ENCODE measurements at places on chromosomes 12 and 14.

GRCh38 chr14:58637040-58637390 lies 747 bp upstream of the DACT1 start:
- peak overlapping the region; percentile 79 for H3K4me3 ChIP-seq
- peak overlapping the region; percentile 53 for H3K27ac ChIP-seq
- peak; percentile 63 for DNase-seq
- H3K4me1 ChIP-seq = peaks cover 33% of the 10 kb centered on the region

DNA sequence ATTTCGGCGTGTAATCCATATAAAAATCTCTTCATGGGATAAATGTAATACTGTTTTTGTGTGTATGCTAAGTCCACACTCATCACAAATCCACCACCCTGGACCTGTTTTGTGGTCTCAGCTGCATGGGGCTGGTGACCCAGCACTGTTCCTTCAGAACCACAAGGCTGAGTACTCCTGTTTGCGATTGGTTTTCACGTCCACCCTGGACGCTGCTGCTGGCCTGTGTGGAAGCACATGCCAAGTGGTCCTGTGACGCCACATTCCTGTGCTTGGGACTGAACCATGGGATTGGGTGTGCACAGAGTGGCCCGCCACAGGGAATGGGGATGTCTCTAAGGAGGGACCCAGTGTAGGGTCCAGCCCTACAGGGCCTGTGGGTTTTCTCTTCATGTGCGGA lies 4.3 kb downstream of the PUS1 start:
- peaks cover 42% of the 10 kb centered on the region for H3K36me3 ChIP-seq
- H3K4me3 ChIP-seq = no peak overlapping the region
- H3K4me1 ChIP-seq = peaks cover 16% of the 10 kb centered on the region
- H3K27me3 ChIP-seq = no peaks in the 10 kb centered on the region
- H3K27ac ChIP-seq = no peak overlapping the region
- DNase-seq = no peak

GRCh38 chr12:113019025-113019424 lies 37.5 kb upstream of the DTX1 start:
- no peaks in the 10 kb centered on the region for H3K36me3 ChIP-seq
- H3K27ac ChIP-seq = no peak overlapping the region
- no peak for DNase-seq
- peaks cover 8% of the 10 kb centered on the region for H3K4me1 ChIP-seq

DNA sequence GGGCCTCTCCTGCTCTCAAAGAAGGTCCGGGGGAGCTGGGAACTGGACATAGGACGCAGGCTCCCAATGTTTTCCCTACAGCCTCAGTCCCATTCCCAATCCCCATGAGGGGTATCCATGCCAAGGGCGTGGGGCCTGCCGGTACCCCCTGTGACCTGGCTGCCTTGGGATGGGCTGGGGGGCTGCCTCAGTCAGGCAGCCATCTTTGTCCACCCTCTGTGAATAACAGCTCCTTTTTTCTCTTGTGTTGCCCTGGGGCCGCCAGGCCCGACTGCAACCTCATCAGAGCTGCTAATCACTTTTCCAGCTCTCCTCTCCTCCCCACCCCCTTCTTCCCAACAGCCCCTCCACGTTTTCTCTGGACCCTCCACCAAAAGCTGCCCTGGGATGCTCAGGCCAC lies 11.2 kb downstream of the FIGNL2 start:
- no peak overlapping the region for H3K4me3 ChIP-seq
- H3K27ac ChIP-seq = no peak overlapping the region
- H3K27me3 ChIP-seq = peaks cover 40% of the 10 kb centered on the region
- H3K36me3 ChIP-seq = no peaks in the 10 kb centered on the region
- no peak for DNase-seq

DNA sequence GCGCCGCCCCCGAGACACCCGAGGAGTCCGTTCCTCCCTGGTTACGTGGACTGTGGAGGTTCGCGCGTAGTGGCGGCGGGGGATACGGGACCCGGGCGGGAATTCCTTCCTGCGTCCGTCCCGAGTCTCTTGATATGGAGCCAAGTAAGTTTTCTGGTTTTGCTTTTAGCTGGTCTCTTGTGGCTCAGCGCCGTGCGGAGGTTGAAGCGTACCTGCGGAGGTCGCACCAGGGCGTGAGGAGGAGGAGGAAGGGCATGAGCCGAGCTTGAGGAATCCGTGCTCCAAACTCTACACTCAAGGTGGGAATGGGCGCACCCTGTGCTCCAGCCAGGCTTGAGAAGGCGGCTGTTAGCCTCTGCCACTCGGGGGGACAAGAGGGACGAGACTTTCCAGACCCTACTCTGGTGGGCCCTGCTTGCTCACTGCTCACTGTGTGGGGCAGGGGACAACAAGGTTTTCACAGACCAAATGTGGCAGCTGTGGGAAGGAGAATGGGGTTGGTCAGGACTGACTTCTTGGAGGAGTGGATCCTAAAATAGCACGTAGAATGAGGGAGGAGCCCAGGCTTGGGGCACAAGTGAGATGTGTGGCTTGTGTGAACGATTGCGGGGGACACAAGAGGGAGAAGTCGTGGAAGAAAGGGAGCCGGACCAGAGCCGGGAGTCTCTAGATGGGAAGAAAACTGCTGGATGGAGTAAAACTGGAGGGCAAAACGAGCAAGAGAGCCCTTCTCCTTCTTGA lies 577 bp downstream of the ATG101 start:
- H3K27ac ChIP-seq = peak overlapping the region; percentile 98
- peaks cover 47% of the 10 kb centered on the region for H3K4me1 ChIP-seq
- H3K27me3 ChIP-seq = no peaks in the 10 kb centered on the region
- no peak for DNase-seq

- no peak overlapping the region for H3K4me3 ChIP-seq
- no peaks in the 10 kb centered on the region for H3K27me3 ChIP-seq
- no peak overlapping the region for H3K27ac ChIP-seq
- no peaks in the 10 kb centered on the region for H3K36me3 ChIP-seq
- H3K4me1 ChIP-seq = peaks cover 21% of the 10 kb centered on the region
- peak; percentile 27 for DNase-seq
These were observed 61.3 kb downstream of the ARF6 start for GRCh38 chr14:49954171-49954631.

DNA sequence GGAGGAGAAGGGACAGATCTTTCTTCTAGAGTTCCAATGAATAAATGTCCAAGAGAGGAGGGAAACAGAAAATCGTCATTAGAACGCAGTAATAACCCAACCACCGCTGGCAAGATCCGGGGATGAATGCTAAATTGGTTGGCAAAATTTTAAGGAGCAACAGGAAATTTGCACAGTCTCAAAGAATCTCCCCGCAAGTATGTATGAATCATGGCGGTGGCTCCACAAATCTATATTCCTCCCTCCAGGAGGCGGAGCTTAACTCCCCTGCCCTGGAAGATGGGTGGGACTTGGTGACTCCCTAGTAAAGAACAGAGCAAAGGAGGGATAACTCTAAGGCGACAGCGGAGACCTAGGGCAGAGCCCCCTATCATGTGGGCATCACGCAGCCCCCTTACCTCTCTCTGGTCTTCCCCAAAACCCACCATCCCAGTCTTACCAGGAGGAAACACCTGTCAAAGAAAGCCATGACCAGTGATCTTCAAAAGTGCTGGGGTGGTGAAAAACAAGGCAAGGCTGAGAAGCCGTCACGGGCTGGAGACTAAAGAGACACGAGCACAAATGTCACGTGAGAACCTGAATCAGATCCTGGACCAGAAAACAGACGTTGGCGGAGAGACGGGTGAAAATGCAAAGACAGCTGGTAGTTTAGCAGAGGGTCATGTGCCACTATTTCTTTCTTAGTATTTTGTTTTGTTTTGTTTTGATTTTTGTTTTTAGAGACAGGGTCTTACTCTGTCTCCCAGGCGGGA lies 125.8 kb downstream of the NCOR2 start:
- no peak overlapping the region for H3K27ac ChIP-seq
- DNase-seq = no peak
- H3K27me3 ChIP-seq = no peaks in the 10 kb centered on the region
- H3K4me3 ChIP-seq = no peak overlapping the region

- H3K27ac ChIP-seq = no peak overlapping the region
- no peak overlapping the region for H3K4me3 ChIP-seq
- DNase-seq = no peak
- H3K4me1 ChIP-seq = no peaks in the 10 kb centered on the region
- peaks cover 14% of the 10 kb centered on the region for H3K36me3 ChIP-seq
These were observed 16.7 kb downstream of the PRH1 start for GRCh38 chr12:10867381-10867780.

- H3K27me3 ChIP-seq = peaks cover 5% of the 10 kb centered on the region
- no peaks in the 10 kb centered on the region for H3K36me3 ChIP-seq
- H3K4me3 ChIP-seq = peak overlapping the region; percentile 55
- H3K27ac ChIP-seq = peak overlapping the region; percentile 90
- H3K4me1 ChIP-seq = peaks cover 42% of the 10 kb centered on the region
- DNase-seq = peak; percentile 47
These were observed 108.7 kb downstream of the BCAT1 start for GRCh38 chr12:24840046-24840800.

DNA sequence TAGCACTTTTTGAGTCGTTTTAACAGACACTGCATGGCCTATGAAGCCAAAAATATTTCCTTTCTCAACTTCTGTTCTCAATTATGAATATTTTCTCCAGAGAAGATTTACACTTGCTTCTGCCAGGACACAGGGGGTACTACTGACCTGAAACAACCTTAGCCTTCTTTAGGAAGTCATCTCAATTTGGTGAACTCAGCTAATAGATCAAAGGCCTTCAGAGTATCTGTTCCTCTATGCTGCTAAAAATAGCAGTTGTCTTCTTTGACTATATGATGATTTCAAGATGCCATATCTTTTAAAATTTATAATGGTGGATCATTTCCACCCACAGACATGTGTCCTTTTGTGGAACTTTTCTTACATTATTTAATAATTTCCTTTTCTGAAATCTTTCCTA lies 14.0 kb upstream of the NDUFA12 start:
- no peaks in the 10 kb centered on the region for H3K27me3 ChIP-seq
- H3K4me1 ChIP-seq = no peaks in the 10 kb centered on the region
- H3K4me3 ChIP-seq = no peak overlapping the region

DNA sequence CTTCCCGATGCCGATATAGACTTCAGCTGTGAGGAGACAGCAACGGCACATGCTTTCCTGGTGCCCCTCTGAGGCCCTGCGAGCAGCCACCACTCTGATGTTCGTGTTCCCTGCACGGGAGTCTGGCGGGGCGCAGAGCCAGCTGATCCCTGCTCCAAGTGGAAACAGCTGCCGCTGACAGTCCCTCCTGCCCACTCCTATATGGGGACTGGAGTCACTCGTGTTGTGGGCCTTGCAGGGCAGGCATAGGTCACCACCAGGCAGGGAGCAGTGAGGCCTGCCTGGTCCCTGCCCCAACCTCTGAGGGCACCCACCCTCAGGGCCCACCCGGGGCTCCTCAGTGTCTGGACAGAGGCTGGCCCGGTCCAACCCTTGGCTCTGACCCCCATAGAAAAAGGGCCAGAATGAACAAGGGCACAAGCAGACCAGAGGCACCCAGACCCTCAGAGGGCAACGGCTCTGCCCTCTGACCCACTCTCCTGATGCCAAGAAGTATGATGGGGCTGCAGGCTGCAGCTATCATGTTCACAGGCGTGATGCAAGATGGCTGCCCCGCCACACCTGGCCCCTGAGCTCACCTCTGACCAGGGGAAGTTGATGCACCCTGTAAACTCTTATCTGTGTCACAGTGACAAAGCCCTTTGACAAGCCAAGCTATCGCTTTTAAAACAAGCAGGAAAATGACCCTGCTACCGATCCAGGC lies 181.6 kb downstream of the CALM1 start:
- H3K27me3 ChIP-seq = no peaks in the 10 kb centered on the region
- H3K27ac ChIP-seq = no peak overlapping the region
- no peak for DNase-seq
- no peaks in the 10 kb centered on the region for H3K4me1 ChIP-seq
- no peak overlapping the region for H3K4me3 ChIP-seq
- H3K36me3 ChIP-seq = no peaks in the 10 kb centered on the region

- H3K36me3 ChIP-seq = no peaks in the 10 kb centered on the region
- no peak overlapping the region for H3K27ac ChIP-seq
- DNase-seq = no peak
- H3K4me3 ChIP-seq = no peak overlapping the region
These were observed 17.7 kb downstream of the SMIM41 start for GRCh38 chr12:52097045-52097666.

DNA sequence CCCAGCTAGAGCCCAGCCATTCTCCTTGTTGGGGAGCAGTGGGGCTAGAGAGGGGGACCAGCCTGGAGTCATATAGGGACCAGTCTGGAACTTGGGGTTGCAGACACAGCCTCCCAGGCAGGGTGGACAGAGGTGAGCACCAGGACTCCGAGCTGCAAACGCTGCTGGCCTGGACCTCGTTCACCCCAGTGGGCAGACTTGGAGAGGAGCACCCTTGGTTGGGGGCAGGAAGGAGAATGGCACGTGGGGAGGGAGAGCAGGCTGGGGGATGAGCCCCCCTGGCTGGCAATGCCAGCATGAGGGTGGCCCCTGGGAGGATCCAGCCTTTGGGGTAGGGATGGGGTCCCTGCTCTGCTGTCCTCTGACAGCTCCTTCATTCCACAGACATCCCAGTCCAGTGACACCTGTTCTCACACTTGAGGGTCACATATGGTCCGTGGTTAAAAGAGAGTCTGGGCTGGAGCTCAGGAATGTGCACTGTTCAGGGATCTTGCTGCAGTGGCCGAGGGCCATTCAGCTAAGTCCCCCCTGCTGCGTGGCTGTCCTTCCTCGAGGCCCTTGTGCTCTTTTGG lies 2.8 kb downstream of the LBHD2 start:
- H3K27ac ChIP-seq = no peak overlapping the region
- H3K4me1 ChIP-seq = peaks cover 3% of the 10 kb centered on the region
- H3K36me3 ChIP-seq = no peaks in the 10 kb centered on the region
- H3K4me3 ChIP-seq = no peak overlapping the region
- H3K27me3 ChIP-seq = peaks cover 16% of the 10 kb centered on the region

DNA sequence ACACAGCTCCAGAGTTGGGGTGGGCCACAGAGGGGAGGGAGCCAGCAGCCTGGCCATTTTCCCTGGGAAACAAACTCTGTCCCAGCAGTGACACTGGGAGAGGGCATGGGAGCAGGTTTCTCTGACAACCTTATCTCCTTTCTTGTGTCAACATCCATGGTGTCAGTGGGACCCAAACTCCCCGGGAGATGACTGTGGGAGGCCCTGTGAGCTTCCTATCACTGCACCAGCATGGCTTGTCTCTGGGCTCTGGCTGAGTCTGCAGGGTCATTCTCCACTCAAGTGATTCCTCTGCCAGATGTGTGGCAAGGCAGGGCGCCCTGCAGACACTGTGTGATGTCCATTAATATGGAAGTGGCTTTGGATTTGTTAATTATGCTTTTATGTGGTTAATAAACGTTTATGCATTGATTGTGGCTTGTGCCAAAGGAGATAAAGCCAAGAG lies 10.1 kb downstream of the LRTM2 start:
- no peak overlapping the region for H3K27ac ChIP-seq
- H3K27me3 ChIP-seq = peaks cover 26% of the 10 kb centered on the region
- no peak for DNase-seq
- H3K36me3 ChIP-seq = no peaks in the 10 kb centered on the region

GRCh38 chr14:72443991-72444441 lies 449.9 kb downstream of the DPF3 start:
- DNase-seq = peak; percentile 74
- peak overlapping the region; percentile 30 for H3K27ac ChIP-seq
- no peaks in the 10 kb centered on the region for H3K36me3 ChIP-seq
- H3K27me3 ChIP-seq = no peaks in the 10 kb centered on the region
- H3K4me3 ChIP-seq = no peak overlapping the region

- no peak for DNase-seq
- H3K36me3 ChIP-seq = peaks cover 13% of the 10 kb centered on the region
- H3K4me3 ChIP-seq = no peak overlapping the region
- H3K4me1 ChIP-seq = no peaks in the 10 kb centered on the region
These were observed 84.8 kb downstream of the EEA1 start for GRCh38 chr12:92844151-92844763.

All from activated CD4-positive, alpha-beta memory T cell treated with anti-CD3 and anti-CD28 coated beads for 36 hours (primary cell).